Myocyte (in vitro differentiated cells): ENCODE measurements at places on chromosomes 6 and 20.

DNA sequence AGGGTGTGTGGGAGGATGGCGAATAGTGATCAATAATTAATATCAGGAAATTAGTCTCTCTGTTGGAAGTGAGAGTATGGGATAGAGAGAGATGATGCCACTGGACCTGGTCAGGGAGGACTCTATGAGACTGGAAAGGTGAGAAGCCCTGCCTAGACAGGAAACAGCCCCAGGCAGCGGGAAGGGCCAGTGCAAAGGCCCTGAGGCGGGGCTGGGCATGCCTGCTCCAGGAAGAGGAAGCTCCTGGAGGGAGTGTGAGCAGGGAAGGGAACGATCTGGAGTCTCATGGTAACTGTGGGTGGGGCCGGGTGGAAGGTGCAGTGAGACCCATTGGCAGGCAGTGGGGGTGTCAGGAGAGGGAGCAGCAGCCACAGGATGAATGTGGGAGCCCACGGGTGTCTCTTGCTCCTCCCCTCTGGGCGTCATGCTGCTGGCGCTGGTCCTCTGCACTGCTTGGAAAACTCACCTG, 1.8 kb upstream of the CST3 start:
- DNase-seq: no peak

DNA sequence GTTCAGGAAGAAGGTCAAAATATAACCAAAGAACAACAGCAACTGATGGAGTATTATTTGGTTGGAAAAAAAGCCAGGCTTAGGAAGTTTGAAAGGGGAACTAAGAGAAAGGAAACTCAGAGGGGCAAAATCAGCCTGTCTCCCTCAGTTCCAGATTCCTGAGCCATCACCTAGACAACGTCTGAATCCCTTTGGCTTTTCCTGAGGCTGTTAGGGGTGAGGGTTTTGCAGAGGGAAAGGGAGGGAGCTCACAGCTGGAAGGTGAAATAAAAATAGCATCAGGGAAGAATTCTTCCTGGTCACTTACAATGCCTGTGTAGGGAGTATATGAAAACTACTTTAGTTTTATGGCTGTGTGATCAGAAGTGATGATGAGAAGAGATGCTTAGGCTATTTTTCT, 100.5 kb downstream of the SOBP start:
- DNase-seq: no peak

GRCh38 chr6:142887517-142887916, 57.5 kb downstream of the HIVEP2 start:
- DNase-seq: no peak

DNA sequence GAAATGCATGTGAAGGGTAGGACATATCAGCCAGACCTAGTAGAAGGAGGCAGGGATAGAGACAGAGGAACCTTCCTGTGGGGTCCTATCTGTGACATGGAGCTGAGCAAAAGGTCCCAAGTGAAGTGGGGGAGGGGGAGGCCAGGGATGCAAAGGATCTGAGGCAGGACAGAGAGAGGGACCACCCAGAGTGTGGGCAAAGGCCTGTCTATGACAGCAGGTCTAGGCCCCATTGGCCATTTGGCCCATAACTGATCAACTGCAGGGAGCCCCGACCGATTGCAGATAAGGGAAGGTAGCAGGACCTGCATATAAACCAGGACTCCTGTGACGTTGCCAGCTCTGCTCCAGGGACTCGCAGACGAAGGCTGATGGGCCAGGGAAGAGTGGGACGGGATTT, 49.6 kb upstream of the SYNDIG1 start:
- DNase-seq: no peak

DNA sequence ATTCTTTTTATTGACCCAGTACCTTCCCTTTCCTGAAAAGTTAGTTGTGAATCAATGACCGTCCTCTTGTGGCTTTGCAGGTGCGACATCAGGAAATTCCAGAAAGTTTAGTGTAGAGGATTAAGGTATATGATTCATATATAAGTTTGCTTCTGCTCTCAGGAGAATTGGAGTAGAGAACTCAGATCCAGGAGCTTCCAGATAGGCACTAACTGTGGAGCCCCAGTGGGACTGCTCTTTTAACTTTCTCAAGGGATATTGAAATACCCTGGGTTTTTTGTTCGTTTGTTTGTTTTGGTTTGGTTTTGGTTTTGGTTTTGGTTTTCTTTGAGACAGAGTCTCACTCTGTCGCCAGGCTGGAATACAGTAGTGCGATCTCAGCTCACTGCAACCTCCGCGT, 9.5 kb downstream of the TAAR2 start:
- DNase-seq: no peak

DNA sequence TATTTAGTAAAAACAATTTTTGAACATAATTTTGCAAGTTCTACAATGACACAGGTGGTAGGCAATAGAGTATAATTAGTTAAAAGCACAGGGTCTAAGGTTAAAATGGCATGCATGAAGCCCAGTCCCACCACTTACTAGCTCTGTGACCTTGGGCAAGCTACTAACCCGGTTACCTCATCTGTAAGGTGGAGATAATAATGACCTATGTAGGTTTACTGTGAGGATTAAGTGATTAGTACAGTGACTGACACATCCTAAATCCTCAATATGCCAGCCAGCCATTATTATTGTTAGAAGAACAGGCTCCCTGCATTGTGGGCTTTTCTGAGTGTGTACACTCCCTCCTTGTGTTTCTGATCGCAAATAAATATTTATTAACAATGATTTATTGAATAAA, 26.2 kb downstream of the ATXN1 start:
- DNase-seq: no peak

DNA sequence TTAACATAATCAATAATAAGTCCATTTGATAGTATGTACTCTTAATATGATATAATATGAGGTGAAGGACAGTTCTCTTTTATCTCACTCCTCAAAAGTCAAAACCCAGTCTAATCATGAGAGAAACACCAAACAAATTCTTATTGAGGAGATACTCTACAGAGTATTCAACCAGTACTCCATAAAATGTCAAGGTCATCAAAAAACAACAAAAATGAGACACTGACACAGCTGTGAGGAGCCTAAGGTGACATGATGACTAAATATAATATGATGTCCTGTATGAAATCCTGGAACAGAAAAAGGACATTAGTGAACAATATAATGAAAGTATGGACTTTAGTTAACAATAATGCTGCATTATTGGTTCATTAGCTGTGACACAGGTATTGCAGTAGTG, 675.1 kb downstream of the HTR1B start:
- DNase-seq: no peak

DNA sequence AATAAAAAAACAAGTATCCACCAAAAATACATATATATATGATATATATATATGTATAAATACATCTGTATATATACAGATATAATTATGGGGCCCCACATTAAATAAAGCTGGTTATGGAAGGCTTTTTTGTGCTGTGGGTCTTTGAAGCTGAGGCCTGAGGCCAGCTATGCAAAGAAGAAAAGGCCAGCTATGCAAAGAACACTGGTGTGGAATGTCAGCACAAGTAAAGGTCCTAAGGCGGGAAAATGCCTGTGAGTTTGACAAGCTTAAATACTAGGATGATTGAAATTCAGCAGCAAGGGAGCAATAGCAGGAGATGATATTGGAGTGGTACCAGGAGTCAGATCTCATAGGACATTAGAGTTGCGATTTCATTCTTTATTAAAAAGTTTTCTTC, 25.2 kb downstream of the ADGRF1 start:
- DNase-seq: no peak

DNA sequence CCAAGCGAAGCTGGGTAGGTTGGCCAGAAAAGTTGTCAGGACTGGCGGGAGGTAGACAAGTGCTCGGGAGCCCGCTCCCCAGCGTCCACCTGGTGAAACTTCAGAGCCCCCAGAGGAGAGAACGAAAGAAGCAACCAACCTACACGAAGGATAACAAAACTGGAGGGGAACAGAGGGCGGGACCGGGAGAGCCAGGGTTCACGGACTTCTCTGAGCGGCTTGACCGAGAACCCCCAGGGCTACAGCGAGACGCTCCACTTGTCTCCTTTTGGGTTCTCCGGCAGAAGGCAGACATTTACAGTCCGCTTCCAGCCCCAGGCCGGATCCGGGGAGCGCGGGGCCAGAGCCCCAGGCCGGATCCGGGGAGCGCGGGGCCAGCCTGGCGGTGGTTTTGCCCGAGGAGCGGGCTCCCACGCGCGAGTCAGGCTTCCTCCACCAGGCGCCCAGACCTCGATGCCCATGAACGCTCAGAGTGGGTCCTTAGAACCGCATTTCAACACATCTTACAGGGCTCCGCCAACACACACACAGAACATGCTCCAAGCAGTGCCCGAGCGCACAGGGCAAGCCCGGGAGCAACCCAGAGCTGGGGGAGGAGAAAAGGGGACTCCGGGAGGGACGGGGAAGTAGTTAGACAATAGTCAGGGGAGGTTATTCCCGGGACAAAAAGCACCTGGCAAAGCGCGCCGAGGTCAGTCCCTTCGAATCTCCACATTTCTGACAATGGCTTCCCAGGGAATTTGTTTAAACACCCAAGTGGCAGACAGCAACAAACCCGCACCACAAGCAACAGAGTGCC, 1.1 kb downstream of the PTPRK start:
- peak; percentile 74 for DNase-seq

- no peak for DNase-seq
Measured at GRCh38 chr6:149052350-149053106, 265.0 kb upstream of the TAB2 start.

GRCh38 chr6:124937645-124938044, 24.6 kb upstream of the RNF217 start:
- no peak for DNase-seq

DNA sequence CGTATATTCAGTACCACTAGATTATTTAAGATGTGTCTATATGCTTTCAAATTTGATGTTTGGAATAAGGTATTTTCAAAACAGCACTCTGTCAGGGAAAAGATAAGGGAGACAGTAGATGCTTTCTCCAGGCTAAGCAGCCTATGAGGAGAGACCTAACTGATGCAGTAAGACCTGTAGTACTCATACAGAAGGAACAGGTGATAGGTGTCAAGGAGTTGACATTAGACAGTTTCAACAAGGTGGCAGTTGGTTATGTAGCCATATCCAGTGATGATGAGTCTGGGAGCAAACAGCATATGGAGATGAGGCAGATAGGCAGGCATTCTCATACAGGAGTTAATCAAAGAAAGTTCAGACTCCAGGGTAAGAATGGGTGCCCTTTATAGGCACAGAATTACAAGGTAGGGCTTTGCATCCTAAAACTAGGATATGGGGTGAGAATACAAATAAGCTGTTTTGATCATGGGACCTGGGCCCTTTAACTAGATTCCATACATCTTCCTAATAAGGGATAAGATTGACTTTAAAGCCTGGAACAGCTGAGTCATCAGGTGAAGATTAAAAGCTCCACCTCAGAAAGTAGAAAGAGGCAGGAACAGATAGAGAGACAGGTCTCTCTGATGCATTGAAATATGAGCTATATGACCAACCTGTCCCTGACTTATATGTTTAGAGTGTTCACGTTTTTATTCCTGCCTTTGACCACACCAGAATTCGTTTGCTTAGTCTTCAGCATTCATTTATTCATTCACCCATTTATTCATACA, 7.9 kb downstream of the RSPH4A start:
- DNase-seq: no peak

GRCh38 chr20:51116765-51117686, 94.1 kb upstream of the KCNG1 start:
- no peak for DNase-seq

- DNase-seq: no peak
Measured at GRCh38 chr6:79599725-79600259, 31.3 kb upstream of the SH3BGRL2 start.

GRCh38 chr6:161921602-161922395, 647.9 kb upstream of the AGPAT4 start:
- no peak for DNase-seq

DNA sequence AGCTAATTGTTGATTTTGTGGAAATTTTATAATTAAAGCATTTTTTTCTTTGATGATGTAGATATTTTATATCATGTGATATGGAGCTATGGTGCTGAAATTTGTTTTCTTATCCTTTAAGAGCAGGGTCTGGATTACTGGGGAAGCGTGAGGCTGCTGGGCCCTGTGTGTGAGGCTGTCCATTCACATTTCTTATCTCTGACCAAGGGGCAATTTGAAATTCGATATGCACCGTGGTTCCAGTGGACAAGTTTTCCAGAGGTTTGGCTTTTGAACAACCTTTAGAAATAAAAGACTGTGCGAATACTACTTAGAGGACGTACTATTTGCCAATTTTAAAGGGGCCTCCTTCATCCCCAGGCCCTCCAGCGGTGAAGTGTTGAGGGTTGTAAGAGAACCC, 3.7 kb downstream of the ERMARD start:
- no peak for DNase-seq

DNA sequence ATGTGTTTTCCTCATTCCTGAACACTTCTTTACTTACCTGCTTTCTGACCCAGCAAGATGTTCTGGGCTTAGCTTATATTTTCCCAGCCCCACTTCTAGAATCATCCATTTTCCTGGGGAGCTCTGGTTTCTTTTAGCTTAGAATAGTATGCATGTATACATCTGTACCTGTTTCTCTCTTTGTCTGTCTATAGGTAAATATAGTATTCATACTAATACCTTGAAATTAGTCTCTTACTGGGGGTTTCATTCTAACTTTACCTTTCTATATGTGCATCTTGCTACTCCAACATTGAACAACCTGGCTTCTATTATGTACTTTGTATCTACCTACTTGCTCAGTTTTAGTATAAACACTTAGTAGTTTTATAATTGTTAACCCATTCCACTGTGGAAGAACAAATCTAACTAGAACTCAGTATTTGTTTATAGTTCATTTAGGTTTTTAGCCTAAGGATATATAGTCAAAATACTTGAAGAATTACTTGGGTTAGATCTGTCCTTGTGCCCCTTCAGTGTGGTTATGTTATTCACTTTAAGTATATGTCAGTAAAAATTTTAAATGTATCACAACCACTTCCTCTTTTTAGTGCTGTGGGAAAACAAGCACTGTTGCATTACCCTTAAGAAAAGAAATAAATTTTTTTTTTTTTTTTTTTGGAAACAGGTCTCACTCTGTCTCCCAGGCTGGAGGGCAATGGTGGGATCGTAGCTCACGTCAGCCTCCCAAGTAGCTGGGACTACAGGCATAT, 54.0 kb downstream of the ASXL1 start:
- DNase-seq: no peak

DNA sequence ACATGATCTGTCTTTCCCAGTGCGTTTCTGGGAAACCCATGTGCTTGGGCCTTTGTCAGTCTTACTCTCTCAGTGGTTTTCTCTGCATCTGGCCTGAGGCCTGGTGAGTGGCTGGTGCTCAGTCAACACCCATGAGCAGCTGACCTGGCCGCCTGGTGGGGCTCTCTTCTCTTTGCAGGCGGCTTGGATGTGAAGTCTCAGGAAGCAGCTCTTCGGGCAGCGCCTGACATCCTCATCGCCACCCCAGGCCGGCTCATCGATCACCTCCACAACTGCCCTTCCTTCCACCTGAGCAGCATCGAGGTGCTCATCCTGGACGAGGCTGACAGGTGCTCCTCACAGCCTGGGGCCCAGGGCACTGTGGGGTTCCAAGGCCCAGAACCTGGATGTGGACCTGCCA, 10.8 kb downstream of the DDX27 start:
- peak; percentile 94 for DNase-seq

GRCh38 chr6:72140795-72141194, 254.4 kb downstream of the RIMS1 start:
- peak; percentile 13 for DNase-seq

GRCh38 chr20:62816884-62817873, at the start of gene COL9A3:
TSS of gene COL9A3 (plus strand) at chr20:62817050. CDS start at chr20:62817065, 15 bp downstream.
- no peak for DNase-seq
